Stimulated activated naive CD4-positive, alpha-beta T cell (primary cell): ENCODE measurements at places on chromosomes 12 and 14.

DNA sequence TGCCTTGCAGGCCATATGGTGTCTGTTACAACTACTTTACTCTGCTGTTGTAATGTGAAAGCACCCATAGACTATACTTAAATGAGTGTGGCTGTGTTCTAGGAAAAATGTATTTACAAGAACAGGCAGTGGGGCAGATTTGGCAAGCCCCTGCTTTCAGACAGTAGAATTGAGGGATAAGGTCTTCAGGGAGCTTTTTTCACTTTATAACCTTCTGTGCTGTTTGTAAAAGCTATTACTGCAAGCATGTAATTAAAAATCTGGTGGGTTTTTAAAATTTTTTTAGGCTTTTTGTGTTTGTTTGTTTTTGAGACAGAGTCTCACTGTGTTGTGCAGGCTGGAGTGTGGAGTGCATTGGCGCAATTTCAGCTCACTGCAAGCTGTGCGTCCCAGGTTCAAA, 73.9 kb downstream of the VEZT start:
- no peak for DNase-seq

DNA sequence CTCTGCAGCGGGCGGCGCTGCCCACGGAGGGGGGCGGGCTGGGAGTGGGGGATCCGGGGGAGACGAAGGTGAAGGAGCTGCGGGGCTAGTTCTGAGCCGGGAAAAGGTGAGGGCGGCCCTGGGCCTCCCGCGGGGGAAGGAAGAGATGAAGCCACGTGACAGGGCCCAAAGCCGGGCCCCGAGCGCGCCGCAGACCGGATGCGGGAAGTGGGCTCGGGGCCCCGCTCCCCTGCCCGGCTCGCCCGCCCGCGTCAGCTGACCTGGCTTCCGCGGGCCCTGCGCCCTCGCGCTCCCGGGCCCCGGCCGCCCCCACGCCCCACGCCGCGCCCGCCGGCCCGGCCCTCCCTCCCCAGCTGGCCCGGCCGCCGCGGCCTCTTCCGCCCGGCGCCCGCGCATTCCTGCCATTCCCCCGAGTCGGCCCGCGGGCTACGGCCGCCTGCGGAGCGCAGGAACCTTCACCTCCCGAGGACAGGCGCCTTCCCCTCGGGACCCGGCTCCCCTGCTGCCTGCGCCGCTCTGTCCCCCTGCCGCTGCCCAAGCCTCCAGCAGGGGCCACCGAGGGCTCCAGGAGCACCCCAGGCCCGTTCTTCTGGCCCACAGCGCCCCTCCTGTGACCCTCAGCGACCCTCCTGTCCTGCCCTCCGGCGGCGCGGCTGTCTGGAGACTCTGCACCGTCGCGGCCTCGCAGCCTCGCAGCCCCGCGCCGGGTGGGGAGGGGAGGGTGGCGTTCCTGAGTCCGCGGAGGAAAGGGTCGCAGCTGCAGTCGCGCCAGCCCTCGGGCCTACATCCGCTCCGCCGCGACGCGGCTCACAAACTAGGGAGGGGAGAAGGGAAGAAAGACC, 20.4 kb downstream of the NINJ2 start:
- peak; percentile 73 for DNase-seq

DNA sequence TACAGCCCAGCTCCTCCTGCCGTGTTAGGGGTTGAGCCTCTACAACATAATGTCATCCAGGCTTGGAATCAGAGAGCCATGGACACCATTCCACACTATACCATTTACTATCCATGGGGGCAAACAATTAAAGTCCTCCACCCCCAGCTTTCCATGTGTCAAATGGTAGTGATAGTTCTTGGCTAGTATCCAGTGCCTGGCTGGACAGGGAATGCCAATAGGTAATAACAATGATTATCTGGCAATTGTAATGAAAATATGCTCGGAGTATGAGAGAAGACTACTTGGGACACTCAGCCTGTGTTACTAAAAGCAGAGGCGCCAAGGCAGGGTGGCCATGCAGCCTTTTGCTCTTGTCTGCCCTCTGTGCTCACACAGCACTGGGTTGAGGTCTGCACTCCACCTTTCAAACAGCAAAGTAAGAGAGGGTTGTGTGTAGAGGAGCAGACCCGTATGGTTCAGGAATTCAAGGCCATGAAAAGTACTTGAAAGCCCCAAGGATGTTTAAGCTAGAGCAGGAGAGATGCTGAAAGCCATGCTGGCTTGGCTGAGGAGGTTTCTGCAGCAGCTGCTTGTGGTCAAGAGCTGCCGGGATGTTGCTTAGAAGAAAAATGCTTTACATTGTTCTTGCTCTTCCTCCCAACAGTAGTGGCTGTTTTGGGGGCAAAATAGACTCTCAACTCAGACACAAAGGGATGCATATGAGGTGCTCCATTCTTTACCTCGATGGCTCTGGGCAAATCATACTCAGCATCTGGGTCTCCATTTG, 10.6 kb downstream of the SERPINA3 start:
- no peak for DNase-seq

DNA sequence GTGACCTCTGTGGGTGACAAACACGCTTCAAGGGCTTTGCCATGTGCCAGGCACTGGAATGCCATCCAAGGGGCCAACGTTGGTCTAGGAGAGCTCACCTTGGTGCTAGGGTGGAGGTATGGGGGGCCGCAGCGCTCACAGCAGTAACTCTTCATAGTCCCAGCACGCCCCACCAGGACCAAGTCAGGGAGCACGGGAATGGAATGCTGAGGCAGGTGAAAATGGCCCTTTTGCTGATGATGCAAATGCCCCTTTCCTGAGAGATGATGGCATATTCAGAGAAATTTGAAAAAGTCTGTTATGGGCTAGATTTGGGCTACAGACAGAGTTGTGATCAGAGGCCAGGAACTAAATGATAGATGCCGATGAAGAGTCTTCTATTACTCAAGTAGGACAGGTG, 10.0 kb upstream of the FAM181A start:
- no peak for DNase-seq

DNA sequence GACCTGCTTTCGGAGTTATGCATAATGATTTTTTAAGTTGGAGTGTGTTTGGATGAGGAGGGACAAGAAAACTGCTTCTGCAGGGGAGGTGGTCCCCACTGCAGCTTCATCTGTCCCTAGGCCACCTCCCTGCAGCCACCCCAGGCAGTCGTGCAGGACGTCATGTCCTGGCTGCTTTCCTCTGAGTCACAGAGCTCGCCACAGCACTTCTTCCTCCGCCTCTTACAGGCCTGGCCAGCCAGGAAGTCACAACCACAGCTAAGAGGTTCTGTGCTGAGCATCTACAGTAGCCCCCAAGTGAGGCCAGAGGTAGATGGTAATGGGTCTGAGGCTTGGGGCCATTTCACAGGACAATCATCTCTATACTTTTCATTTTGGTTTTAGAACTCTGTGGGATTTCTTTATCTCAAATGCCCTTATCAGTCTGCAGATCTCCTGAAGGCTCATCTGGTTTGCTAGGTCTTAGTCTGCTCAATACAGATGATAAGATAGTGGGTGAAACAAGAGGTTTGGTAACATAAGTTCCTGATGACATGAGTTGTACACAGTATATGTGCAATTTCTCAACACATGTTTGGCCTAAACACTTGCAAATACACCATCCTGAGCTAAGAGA, 106.4 kb downstream of the ARF6 start:
- peak; percentile 19 for DNase-seq
